ENCODE measurements at places on chromosomes 2 and 18.

GRCh38 chr2:30346471-30347169 lies 100.4 kb upstream of the LCLAT1 start:
- DNase-seq, result no peak

DNA sequence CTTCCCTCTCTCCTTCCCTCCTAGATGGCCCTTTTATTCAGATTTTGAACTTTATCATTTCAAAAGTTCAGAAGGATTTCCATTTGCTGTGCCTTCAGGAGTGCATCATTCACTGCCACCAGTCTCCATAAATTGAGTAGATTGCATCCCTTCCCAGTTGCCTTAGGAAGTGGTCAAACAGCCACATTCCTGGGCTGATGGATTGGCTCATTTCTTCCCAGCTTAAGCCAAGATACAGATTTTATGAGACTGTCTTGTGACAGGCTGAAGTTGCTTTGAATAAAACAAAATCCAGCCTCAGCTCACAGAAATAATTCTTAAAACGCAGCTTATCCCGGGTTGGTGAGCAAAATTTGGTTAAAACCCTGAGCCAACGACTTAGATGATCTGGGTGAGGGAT lies 9.8 kb downstream of the NRP2 start:
- DNase-seq, result no peak

DNA sequence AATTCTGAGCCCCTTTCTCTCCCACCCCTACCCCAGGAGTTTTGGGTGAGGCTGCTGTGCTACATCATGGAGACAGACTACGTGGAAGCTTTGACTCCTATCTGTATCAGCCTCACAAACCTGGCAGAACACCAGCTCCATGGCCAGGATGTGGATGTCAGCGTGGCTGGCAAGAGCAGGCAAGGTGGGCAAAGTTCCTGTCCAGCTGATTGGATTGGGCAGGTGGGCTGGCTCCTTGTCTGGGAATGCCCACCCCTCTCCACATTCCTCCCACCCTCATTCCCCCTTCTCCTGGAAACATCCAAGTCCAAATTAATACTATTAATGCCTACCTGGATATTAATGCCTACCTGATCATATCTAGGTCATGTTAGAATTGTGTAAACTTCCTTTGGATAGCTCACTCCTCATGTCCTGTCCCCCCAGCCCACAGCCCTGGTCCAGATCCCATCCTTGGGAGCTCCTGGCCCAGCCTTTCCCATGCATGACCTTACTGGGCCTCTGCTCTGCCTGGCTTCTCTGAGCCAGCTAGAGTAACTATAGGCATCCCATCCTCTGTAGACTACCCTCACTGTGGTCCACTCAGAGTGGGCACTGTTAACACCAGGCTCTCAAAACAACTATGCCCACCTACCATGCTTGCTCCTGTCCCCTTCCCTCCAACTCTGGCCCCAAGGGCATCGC lies 24.1 kb downstream of the MROH2A start:
- DNase-seq, result no peak

GRCh38 chr2:109216332-109216731 lies 87.3 kb downstream of the SH3RF3 start:
- DNase-seq, result no peak

DNA sequence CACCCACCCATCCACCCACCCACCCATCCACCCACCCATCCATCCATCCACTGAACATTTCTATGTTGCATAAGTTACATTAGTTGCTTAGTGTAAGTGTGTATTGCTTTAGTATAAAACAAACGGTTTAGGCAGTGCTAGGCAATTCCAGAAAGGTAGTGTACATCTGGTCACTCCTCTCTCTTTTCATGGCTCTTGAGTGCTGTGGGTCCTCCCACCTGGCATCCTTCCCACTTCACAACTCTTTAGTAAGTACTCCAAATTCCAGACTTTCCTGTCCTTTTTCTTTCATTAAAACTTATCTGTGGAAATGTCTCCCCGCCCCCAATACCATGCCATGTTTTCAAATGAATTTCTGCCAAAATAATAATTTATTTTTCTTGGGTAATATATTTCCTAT lies 122.5 kb downstream of the PLEKHM3 start:
- DNase-seq, result no peak

DNA sequence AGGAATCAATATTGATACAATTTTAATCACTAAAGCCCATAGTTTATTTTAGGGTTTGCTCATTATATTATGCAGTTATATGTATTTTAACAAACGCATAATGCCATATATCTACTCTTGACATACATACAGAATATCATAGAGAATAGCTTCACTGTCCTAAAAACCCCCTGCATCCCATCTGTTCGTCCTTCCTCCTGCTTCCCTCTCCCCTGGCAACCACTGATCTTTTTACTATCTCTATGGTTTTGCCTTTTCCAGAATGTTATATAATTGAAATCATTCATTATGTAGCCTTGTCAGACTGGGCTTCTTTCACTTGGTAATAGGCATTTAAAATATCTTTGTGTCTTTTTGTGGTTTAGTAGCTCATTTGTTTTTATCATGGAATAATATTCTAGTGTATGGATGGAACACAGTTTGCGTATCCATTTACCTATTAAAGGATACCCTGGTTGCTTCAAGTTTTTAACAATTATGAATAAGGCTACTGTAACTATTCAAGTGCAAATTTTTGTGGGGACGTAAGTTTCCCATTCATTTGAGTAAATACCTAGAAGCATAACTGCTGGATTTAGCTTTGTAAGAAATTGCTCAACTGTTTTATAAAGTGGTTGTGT lies 801.6 kb upstream of the GCFC2 start:
- DNase-seq, result no peak

- DNase-seq, result no peak
Measured at GRCh38 chr2:235143789-235144188, 192.0 kb downstream of the SH3BP4 start.

DNA sequence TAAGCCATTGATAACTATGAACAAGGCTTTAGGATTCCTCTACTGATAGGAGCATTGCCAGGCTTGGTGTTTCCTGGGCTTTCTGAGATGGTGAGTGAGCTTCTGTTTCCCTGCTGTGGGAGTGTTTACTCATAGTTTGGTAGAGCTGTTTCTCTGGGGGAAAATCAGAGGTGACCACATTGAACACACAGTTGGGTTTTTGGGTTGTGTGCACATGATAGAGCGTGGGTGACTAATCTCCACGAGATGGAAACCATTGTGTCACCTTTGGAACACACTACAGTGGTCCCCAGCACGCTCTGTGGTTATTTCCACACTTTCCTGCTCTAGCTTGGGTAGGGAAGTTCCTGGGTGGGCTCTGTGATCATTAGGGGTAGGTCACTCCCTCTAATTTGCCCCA lies 5.4 kb downstream of the IL1R1 start:
- DNase-seq, result no peak
